ENCODE measurements at places on chromosomes 16 and 17.

DNA sequence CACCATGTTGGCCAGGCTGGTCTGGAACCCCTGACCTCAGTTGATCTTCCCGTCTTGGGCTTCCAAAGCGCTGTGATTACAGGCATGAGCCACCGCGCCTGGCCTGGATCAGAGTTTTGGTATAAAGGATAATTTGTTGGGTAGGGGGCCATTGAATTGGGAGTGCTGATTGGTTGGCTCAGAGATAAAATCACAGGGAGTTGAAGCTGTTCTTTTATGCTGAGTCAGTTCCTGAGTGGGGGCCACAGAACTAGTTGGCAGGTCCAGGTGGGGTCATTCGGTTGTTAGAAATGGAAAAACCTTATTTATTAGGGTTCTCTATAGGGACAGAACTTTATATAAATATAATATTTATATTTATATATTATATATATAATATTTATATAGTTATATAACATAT is 147.1 kb downstream of the SSH2 start:
- no peak overlapping the region for H3K27ac ChIP-seq
- peaks cover 9% of the 10 kb centered on the region for H3K36me3 ChIP-seq
- no peak for DNase-seq

- H3K27me3 ChIP-seq, result no peaks in the 10 kb centered on the region
- no peak for DNase-seq
- peaks cover 52% of the 10 kb centered on the region for H3K36me3 ChIP-seq
- peaks cover 13% of the 10 kb centered on the region for H3K4me1 ChIP-seq
Observed at GRCh38 chr17:28878981-28879380, 18.6 kb downstream of the FLOT2 start.

- no peak overlapping the region for H3K4me3 ChIP-seq
- no peak overlapping the region for H3K27ac ChIP-seq
- H3K4me1 ChIP-seq, result peaks cover 6% of the 10 kb centered on the region
- H3K27me3 ChIP-seq, result no peaks in the 10 kb centered on the region
- no peaks in the 10 kb centered on the region for H3K36me3 ChIP-seq
Observed at GRCh38 chr16:77736879-77737278, 14.6 kb downstream of the NUDT7 start.

- H3K27me3 ChIP-seq, result peaks cover 2% of the 10 kb centered on the region
- H3K4me3 ChIP-seq, result no peak overlapping the region
- H3K4me1 ChIP-seq, result no peaks in the 10 kb centered on the region
- H3K36me3 ChIP-seq, result no peaks in the 10 kb centered on the region
- H3K27ac ChIP-seq, result no peak overlapping the region
- DNase-seq, result no peak
Observed at GRCh38 chr17:20987511-20987910, 55.3 kb downstream of the USP22 start.

DNA sequence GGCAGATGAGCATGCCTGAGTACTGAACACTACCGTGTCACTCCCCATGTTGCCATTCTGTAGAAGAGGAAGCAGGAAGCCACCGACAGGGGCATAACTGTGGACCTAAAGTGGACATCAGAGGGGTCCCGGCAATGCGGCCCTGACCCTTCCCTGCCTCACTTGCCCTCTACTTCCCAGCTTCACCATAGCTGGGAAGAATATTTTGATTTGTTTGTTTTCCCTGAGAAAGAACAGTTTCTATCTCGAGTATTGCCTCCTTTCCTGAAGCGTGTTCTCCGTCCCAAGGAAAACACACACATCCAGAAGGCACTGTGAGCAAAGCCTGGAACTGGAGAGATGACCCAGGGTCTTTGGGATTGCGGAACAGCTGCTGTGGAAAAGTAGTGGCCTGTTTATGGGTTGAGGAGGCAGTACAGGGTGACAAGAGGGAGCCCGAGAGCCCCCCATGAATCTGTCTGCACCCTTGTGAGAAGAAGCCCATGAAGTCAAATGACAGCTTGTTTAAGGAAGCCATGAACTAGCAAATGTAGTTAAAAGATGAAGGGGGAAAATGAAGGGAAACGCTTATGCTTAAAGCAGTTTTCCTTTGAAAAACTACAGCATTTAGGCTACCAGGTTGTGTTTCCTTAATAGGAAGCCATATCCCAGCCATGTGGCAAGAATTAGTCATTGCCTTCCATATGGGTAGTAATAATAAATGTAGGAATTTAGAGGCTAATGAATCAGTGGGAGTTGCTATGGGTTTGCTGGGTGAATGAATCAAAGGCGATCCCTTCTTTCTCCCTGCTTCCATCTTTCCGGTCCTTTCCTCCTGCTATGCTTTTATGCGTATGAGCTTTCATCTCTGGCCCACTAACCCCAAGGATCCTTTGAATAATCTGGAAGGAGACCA is 90.0 kb upstream of the TBX2 start:
- H3K4me3 ChIP-seq, result no peak overlapping the region
- no peak for DNase-seq
- H3K4me1 ChIP-seq, result no peaks in the 10 kb centered on the region
- no peaks in the 10 kb centered on the region for H3K36me3 ChIP-seq

- peaks cover 8% of the 10 kb centered on the region for H3K27me3 ChIP-seq
- DNase-seq, result no peak
- no peaks in the 10 kb centered on the region for H3K36me3 ChIP-seq
- no peak overlapping the region for H3K27ac ChIP-seq
- H3K4me1 ChIP-seq, result no peaks in the 10 kb centered on the region
- H3K4me3 ChIP-seq, result no peak overlapping the region
Observed at GRCh38 chr16:79484237-79484636, 116.3 kb downstream of the MAF start.

- no peak overlapping the region for H3K27ac ChIP-seq
- no peak for DNase-seq
- H3K27me3 ChIP-seq, result no peaks in the 10 kb centered on the region
- no peak overlapping the region for H3K4me3 ChIP-seq
- H3K36me3 ChIP-seq, result peaks cover 2% of the 10 kb centered on the region
Observed at GRCh38 chr16:75043175-75043895, 44.5 kb downstream of the ZNRF1 start.

- H3K4me1 ChIP-seq, result peaks cover 3% of the 10 kb centered on the region
- DNase-seq, result no peak
- H3K36me3 ChIP-seq, result no peaks in the 10 kb centered on the region
Observed at GRCh38 chr17:4580291-4580690, 4.0 kb upstream of the SMTNL2 start.

DNA sequence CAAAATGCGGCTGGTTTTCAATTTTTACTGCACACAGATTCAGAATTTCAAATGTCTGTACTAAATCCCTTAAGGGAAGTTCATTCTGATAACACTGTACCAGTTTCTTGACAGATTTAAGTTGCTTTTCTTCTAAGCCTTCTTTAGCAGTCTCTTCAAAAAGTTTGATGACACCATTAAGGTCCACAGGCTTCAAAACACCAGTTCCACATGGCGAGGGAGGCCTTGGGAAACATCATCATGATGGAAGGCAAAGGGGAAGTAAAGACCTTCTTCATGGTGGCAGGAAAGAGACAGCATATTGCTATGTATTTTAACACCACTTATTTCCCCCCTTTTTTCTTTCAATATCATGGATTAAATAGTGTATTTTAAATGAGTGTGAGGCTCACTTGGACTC is 24.5 kb downstream of the NLRC5 start:
- peaks cover 80% of the 10 kb centered on the region for H3K4me1 ChIP-seq
- no peaks in the 10 kb centered on the region for H3K27me3 ChIP-seq
- no peak for DNase-seq
- peak overlapping the region; percentile 59 for H3K4me3 ChIP-seq

GRCh38 chr17:33560165-33560564 is 267.1 kb upstream of the ASIC2 start:
- H3K36me3 ChIP-seq, result no peaks in the 10 kb centered on the region
- no peak for DNase-seq
- H3K27ac ChIP-seq, result no peak overlapping the region
- H3K4me1 ChIP-seq, result no peaks in the 10 kb centered on the region
- no peaks in the 10 kb centered on the region for H3K27me3 ChIP-seq
- H3K4me3 ChIP-seq, result no peak overlapping the region

- peaks cover 33% of the 10 kb centered on the region for H3K36me3 ChIP-seq
- H3K4me1 ChIP-seq, result peaks cover 18% of the 10 kb centered on the region
- H3K27me3 ChIP-seq, result no peaks in the 10 kb centered on the region
Observed at GRCh38 chr17:58702045-58702476, 9.7 kb downstream of the RAD51C start.

- H3K4me1 ChIP-seq, result no peaks in the 10 kb centered on the region
- no peak for DNase-seq
- H3K27me3 ChIP-seq, result no peaks in the 10 kb centered on the region
- no peak overlapping the region for H3K27ac ChIP-seq
- no peaks in the 10 kb centered on the region for H3K36me3 ChIP-seq
Observed at GRCh38 chr16:12511708-12512107, 292.0 kb downstream of the CPPED1 start.

- no peaks in the 10 kb centered on the region for H3K36me3 ChIP-seq
- peaks cover 13% of the 10 kb centered on the region for H3K27me3 ChIP-seq
- H3K4me1 ChIP-seq, result no peaks in the 10 kb centered on the region
- H3K4me3 ChIP-seq, result no peak overlapping the region
Observed at GRCh38 chr17:61593426-61593825, 2.4 kb upstream of the NACA2 start.

GRCh38 chr17:81401723-81402529 is 6.7 kb downstream of the BAHCC1 start:
- peaks cover 57% of the 10 kb centered on the region for H3K27me3 ChIP-seq
- H3K4me3 ChIP-seq, result no peak overlapping the region
- H3K36me3 ChIP-seq, result peaks cover 2% of the 10 kb centered on the region
- DNase-seq, result no peak

GRCh38 chr16:47664653-47665325 is 203.7 kb downstream of the PHKB start:
- peaks cover 23% of the 10 kb centered on the region for H3K36me3 ChIP-seq
- no peaks in the 10 kb centered on the region for H3K27me3 ChIP-seq
- H3K4me3 ChIP-seq, result no peak overlapping the region
- no peak for DNase-seq

DNA sequence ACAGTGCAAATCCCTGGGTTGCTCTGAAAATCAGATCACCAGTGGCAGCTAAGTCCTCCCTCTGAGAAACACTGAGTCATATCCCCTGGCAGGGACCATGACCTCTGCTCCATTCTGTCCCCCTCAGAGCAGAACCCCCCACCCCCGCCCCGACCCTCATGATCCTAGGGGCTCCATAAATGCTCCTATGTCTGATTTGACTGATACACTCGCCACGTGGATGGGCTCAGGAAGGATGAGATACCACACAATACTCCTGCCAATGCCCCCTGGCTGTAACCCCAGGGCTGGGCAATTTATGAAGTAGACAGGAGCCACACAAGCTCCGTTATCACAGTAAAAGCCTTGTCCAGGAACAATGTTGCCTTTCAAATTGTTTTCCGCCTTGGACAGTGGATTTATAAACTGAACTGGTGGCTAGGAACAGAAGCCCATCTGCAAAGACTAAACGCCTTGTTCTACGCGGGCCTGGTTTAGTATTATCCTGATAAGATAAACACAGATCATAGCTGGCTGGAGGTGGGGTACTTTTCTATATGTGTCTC is 394.8 kb downstream of the SLC39A11 start:
- H3K36me3 ChIP-seq, result no peaks in the 10 kb centered on the region
- H3K27ac ChIP-seq, result no peak overlapping the region
- DNase-seq, result no peak
- peaks cover 5% of the 10 kb centered on the region for H3K4me1 ChIP-seq

DNA sequence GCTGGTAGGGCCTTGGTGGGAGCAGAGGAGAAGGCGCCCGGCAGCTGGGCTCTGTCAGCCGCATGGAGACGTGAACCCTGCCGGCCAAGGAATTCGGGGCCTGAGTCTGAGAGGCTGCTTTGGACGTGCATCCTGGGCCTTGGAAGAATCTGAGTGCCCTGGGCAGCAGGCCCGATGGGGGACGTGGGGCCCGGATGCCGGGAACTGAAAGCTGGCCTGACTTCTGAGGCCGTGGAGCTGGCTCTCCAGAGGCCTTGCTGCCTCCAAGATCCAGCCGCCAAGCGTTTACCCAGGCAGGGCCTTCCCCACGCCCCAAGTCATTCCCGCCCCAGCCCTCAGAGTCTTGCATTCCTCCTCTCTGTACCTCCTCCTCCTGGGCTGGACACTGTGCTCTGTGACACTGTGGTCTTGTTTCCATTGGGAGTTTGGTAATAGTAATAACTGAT is 37.2 kb downstream of the NKD1 start:
- peaks cover 20% of the 10 kb centered on the region for H3K4me1 ChIP-seq
- no peak for DNase-seq
- H3K27ac ChIP-seq, result no peak overlapping the region
- no peak overlapping the region for H3K4me3 ChIP-seq

DNA sequence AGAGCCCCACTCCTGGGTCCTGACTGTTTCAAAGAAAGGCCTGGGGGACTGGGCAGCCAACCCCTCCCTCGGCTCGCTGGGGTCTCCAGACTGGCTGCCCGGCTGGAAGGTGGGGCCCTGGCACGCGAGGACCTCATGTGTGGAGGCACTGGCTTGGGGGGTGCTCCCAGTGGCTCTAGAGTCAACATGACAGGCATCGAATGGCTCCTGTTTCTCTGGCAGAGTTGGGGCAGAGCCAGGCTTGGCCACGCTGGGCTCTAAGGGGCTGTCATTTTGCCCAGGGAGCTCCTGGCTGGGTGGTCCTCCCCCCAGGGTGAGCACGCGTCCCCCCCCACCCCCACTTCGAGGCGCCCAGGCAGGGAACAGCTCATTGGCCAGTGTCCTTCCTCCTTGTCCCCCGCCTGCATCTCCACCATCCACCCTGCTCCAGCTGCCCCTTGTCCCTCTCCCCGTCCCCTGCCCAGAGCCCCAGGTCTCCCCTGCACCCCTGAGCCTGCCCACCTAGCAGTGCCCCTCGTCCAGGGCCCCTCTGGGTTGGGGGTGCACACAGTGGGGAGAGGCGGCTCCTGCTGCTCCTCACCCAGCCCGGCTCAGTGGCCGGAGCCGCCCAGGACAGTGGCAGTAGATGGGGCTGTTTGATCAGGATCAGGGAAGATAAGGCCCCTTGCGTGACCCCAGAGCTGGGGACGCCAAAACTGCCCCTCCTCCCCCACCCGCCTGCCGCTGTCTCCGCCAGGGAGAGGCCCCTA is 2.7 kb downstream of the GCGR start:
- H3K27ac ChIP-seq, result no peak overlapping the region
- no peak overlapping the region for H3K4me3 ChIP-seq
- no peaks in the 10 kb centered on the region for H3K36me3 ChIP-seq
- no peak for DNase-seq
- H3K4me1 ChIP-seq, result no peaks in the 10 kb centered on the region

DNA sequence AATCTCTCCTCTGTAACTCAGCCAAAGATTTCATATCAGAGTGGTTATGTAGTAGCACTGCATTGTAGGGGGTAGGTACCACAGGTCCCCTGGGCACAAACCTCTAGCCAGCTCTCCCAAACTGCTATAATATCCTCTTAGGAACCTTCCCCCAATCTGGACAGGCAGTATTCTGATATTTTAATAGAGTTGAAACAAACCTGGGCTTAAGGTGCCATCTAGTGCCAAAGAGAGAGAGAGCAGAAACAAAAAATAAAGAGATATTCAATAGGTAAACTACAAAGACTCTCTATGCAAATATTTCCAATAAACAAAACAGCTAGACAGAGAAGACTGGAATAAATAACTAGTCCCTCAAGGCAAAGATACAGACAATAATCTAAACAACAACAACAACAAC is 1070.0 kb downstream of the CDH11 start:
- no peak overlapping the region for H3K4me3 ChIP-seq
- no peak for DNase-seq
- no peaks in the 10 kb centered on the region for H3K27me3 ChIP-seq

GRCh38 chr17:4599505-4600281 is 15.4 kb downstream of the SMTNL2 start:
- H3K27me3 ChIP-seq, result peaks cover 2% of the 10 kb centered on the region
- H3K4me3 ChIP-seq, result no peak overlapping the region
- H3K27ac ChIP-seq, result no peak overlapping the region
- H3K4me1 ChIP-seq, result peaks cover 6% of the 10 kb centered on the region
- DNase-seq, result no peak

All from activated CD8-positive, alpha-beta T cell treated with anti-CD3 and anti-CD28 coated beads, Interleukin-2, amount 10 ng/mL, durations not matched to agents 7 days and 5 days (primary cell).